Upper lobe of right lung (tissue), 1 donor: ENCODE measurements at places on chromosomes 5 and 9. TPM values are rescaled to one million over a fixed set of nuclear protein-coding genes. Genes with fewer than 3 reads are reported as not detected.

The EIF4E1B gene
- not detected for total RNA-seq

The SHISAL2B gene
- total RNA-seq, result not detected

The LECT2 gene
- not detected for total RNA-seq

The ACOT12 gene
- not detected for total RNA-seq

The PCDHA6 gene
- 0.64 TPM for total RNA-seq

The INSL6 gene
- not detected for total RNA-seq

The DNLZ gene
- 15.5 TPM for total RNA-seq

The OTP gene
- total RNA-seq, result not detected

The SHB gene
- 33.4 TPM for total RNA-seq

The FIBCD1 gene
- 2.7 TPM for total RNA-seq

The SFXN1 gene
- 19.9 TPM for total RNA-seq

The TMEM167A gene
- total RNA-seq, result 92.8 TPM

The CKMT2 gene
- total RNA-seq, result 3.0 TPM

The OR13C2 gene
- total RNA-seq, result not detected

The FAM163B gene
- total RNA-seq, result not detected

The CSF1R gene
- 48.7 TPM for total RNA-seq

The FCN2 gene
- total RNA-seq, result not detected

The RPP25L gene
- 16.7 TPM for total RNA-seq

The FOXD4L4 gene
- 0.23 TPM for total RNA-seq

The RASGEF1C gene
- total RNA-seq, result not detected

The NUDT12 gene
- 10.5 TPM for total RNA-seq

The NUTM2F gene
- total RNA-seq, result not detected

The GPR151 gene
- not detected for total RNA-seq

The IFNB1 gene
- total RNA-seq, result not detected

The LCN1 gene
- total RNA-seq, result not detected

The FOXD4L5 gene
- total RNA-seq, result 0.41 TPM

The WASHC1 gene
- total RNA-seq, result 21.7 TPM

The CDX1 gene
- not detected for total RNA-seq

The ANKRD34B gene
- 0.35 TPM for total RNA-seq

The CDH12 gene
- total RNA-seq, result not detected

The ADAMTS16 gene
- total RNA-seq, result 0.26 TPM

The BAAT gene
- 1.0 TPM for total RNA-seq

The TSSK1B gene
- total RNA-seq, result not detected

The OR1L4 gene
- total RNA-seq, result not detected

The SARDH gene
- 6.8 TPM for total RNA-seq

The GABRA1 gene
- not detected for total RNA-seq

The MZB1 gene
- 5.2 TPM for total RNA-seq

The TPM2 gene
- 161 TPM for total RNA-seq

The UBE2B gene
- total RNA-seq, result 94.6 TPM

The TXNDC8 gene
- total RNA-seq, result not detected
